ENCODE measurements at places on chromosomes 12 and 14.

DNA sequence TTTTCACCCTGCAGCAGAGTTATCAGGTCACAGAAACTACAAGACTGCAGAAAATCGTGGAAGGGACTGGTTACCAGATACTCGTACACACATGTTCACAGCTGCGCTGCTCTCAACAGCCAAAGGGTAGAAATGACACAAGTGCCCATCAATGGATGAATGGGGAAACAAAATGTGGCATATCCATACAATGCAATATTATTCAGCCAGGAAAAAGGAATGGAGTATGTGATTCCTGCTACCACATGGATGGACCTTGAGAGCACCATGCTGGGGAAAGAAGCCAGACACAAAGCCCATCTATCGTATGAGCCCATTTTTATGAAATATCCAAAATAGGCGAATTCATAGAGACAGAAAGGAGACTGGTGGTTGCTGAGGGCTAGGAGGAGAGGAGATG lies 1.7 kb upstream of the RIMBP2 start:
- no peak for DNase-seq

- no peak for DNase-seq
These were observed 73.3 kb downstream of the ASCL4 start for GRCh38 chr12:107847830-107848229.

- no peak for DNase-seq
These were observed 75.4 kb downstream of the FUT8 start for GRCh38 chr14:65487783-65488494.

DNA sequence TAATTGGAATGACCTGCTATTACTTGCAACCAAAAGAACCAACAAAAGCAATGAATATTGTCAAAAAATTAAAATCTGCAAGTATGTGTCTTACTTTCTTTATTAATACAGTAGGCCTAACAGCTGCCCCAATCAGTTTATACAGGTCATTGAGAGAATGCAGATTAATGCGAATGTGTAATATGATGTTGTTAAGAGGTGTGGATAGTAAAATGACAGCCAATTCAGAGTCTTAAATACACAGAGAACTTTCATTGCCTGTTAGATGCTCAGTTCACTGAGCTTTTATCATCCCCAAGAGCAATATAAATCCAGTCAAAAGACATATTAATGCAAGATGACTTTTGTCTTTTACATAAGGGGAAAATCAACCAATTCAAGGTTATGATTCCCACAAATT lies 58.7 kb downstream of the STXBP6 start:
- DNase-seq = no peak

DNA sequence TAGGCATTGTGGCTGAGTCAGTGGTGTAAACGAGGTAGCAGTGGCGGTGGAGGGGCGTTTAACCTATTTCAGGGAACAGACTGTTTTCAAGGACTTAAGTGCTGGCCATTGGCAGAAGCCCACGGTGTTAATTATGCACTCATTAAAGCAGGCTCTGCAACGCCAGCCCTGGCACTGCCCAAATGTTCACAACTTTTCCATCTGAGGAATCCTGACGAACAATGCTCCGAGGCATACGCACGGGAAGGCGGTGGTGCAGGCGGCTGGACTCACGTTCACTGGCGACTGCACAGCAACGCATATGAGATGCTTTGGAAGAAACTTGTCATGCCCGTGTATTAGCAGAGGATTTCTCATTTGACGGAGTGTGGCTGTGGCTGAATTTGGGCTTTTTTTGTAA lies 70.6 kb upstream of the SLC24A4 start:
- DNase-seq = no peak

DNA sequence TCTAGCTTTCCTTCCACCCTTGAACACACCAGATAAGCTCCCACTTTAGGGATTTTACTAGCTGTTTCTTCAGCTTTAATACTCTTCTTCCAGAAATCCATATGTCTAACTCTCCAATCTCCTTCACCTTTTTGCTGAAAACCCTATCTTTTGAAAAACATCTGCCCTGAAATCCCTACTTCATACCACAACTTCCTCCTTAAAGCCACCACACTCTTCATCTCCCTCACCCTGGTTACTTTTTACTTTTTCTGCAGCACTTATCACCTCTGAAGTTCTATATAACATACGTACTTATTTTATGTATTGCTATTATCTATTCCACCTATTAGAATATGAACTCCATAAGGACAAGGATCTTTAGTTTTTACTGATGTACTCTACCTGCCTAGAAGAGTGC lies 28.6 kb upstream of the PTPRQ start:
- DNase-seq = no peak

DNA sequence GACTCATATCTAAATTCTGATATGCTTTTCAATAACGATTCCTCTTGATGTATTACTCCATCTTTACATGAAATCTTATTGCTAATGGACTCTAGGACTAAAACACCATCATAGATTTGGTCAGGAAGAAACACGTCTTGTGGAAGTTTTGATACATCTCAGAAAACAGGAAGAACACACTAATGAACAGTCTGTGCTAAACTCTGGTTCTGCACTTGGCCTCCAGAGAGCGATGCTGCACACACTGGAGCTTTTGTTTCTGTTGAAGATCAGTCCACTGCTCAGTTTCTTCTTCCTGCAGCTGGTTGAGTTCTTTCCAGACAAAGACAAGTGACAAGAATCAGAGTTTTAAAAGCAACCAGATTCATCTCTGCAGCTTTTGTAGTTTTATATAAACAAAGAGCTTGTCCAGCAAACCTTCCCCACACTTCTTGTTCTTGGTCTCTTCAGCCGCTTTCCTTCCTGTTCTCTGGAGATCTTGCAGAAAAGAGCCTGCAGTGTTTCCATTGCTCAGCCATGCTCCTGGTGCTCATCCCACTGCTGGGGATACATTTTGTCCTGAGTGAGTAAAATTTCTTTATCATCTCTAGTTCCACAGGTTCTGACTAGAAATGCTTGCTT lies 229.1 kb upstream of the OR4E1 start:
- no peak for DNase-seq

GRCh38 chr14:69845787-69846186 lies 33.4 kb upstream of the SMOC1 start:
- DNase-seq = peak; percentile 10

- no peak for DNase-seq
These were observed 868.8 kb upstream of the TMEM132C start for GRCh38 chr12:127398016-127398710.

GRCh38 chr14:21748869-21749303 lies 75.3 kb upstream of the OR4E1 start:
- DNase-seq = peak; percentile 44

DNA sequence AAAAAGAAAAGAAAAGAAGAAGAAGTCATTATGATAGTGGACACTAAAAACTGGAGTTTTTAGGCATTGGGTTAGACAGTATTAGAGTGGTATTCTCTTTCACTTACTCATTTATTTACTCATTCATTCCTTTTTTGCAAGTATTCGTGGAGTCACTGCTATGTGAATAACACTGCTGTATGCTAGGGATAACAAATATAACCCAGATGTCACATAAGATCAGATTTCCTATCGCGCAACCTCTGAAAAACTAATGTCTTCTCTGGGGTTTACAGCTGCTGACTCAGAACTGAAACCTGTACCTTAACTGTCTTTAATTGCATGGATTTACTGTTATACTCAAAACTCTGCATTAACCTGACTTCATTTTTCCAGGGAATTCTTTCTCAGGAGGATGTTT lies 353.7 kb downstream of the LRIG3 start:
- DNase-seq = no peak

GRCh38 chr12:15933751-15934150 lies 22.6 kb downstream of the DERA start:
- DNase-seq = no peak

DNA sequence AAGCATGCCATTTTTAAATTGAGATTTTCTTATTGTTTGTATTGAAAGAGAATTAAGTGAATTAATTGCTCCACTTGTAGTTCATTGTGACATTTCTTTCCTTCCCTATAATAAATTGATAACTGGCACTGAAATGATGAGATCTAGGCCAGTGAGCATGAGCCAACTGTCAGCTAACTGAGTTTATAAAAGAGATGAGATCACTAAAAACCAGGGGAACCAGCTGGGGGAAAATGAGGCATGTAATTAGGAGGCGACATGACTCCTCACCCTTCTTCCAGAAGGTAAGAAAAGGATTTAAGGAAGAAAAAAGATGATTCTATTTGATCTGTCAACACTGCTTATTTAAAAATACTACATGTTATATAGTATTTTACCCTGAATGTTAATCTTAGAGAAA lies 104.5 kb upstream of the DNM1L start:
- DNase-seq = no peak

DNA sequence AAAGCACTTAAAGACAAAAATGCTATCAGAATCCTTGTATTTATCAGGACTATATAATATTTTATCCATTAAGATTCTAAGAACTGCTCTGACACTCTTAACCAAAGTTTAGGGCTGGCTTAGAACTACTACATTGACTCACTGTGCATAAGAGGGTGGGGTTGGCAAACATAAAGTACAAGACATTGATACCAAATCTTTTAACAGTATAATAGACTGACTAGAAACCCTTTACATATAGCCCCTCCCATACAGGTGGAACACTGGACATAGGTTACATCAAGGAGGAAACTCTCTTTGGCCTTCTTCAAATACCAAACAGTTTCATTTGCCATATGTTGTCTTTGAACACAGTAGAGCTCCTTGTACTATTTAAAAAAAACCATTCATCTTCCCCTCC lies 15.6 kb upstream of the REP15 start:
- no peak for DNase-seq

GRCh38 chr12:41681898-41682297 lies 462.8 kb downstream of the GXYLT1 start:
- peak; percentile 21 for DNase-seq

- DNase-seq = peak; percentile 58
These were observed 7.7 kb upstream of the TMEM132D start for GRCh38 chr12:129911428-129912049.

GRCh38 chr14:38256533-38256840 lies 594 bp upstream of the CLEC14A start:
- no peak for DNase-seq

DNA sequence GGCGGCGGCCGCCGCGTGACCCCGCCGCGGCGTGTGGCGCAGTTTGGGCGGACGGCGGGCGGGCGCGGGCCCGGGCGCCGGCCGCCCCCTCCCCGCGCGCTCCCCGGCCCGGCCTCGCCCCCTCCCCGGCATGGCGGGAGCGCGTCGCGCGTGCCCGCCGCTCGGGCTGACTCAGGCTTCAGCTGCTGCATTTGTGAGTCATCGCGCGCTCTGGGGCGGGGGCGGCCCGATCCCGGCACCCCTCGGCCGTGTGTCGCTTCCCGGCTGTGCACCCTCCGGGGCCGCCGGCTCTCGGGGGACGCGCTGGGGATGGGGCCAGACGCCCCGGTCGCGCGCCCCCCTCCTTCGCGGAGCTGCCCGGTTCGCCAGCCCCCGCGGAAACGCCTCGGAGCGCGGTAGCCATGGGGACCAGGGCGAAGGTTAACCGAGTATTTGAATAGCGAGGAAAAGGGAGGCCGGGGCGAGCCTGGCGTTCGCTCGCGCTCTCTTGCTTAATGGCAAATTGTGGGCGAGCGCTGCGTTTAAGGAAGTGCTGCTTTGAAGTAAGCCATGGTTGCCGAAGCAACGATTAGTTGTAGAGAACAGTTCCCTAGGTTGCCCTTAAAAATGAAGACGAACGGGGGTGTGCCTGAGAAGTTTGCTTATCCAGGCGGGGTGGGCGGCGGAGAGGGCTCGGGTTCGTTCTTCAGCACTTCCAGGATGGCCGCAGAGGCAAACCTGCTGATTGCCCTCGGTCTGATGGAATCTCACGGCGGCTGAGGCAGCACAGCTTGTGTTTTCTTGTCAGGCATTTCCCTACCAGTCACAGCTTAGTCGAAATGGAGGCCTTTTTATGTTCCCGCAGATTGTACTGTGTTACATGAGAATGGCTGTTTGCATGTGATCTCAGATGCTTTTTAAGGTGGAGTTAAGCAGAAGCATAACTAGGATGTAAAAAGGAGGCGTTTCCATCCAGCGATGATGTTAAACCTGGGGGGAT lies 896 bp downstream of the EIF5 start:
- no peak for DNase-seq

DNA sequence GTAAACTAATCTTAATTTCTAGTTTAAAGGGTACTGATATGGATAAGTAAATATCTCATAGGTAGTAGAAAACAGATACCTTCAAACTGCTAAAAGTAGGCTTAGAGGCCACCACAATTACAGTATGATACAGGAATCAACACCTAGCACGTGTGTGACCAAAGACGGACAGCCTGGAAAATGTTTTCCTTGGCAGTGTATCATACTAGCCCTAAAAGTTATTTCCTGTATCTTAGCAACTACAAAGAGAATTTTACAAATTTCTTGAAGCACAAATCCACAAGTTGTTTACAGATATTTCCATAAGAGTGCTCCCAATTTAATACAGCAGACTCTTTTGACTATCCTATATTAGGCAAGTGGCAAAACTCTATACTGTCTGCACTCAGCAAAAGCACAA lies 106.0 kb downstream of the ITPR2 start:
- no peak for DNase-seq

DNA sequence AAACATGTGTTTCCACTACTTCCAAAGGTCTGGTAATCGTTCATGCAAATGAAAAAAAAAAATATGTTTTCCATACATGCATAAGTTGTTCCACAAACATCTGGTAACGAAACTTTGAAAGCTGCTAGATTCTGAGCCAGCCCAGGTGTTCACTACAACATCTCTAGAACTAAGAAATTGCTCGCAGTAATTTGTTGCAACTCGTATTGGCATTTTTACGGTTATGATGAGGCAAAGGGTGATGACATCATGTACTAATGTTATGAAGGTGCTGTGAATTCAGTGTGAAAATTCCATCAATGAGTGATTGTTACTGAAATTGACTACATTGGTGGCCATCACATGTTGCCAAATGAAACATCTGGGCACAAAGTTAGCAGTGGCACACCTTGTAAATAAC lies 31.9 kb upstream of the CCDC91 start:
- no peak for DNase-seq

DNA sequence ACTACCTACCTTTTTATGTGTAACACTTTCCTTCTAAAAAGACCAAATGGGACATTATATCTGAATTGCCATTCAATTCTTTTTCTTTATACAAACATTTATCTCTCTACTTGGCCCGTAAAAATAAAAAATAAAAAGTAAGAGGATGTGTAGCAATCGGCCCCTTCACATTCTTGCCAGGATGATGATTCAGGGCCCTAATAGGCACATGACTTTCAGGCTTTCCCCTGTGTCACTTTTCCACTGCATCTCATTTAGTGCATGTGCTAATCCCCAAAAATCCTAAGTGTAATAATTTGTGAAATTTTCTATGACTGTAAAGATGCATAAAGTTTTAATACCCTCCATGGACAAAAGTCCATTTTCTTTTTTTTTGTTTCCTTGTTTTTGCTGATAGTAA lies 23.0 kb upstream of the ATP2B1 start:
- DNase-seq = no peak

DNA sequence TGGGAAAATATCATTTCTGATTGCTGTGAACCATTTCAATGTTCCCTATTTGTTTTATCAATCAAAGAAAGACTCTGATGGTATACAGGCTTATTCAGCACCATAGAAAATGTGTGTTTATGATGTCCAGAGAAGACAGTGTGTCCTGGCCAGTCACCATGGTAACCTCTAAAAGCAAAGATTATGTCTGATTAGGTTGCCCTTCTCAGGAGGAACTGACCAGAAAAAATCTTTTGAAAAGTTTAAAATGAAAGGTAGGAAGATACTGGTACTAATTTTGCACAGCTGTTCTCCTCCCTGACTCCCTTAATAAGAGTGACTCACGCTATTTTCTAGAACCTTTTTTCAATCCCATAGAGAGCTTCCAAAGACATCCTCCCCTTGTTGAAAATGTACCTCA lies 391.8 kb upstream of the DCN start:
- DNase-seq = no peak

Data from DMS153 (cell line).